ENCODE measurements at places on chromosomes 6 and 20. TPM values are rescaled to one million over a fixed set of nuclear protein-coding genes. Genes with fewer than 3 reads are reported as not detected.
A peak's percentile ranks its signal among the peaks of the same experiment; 100 is the strongest.

DNA sequence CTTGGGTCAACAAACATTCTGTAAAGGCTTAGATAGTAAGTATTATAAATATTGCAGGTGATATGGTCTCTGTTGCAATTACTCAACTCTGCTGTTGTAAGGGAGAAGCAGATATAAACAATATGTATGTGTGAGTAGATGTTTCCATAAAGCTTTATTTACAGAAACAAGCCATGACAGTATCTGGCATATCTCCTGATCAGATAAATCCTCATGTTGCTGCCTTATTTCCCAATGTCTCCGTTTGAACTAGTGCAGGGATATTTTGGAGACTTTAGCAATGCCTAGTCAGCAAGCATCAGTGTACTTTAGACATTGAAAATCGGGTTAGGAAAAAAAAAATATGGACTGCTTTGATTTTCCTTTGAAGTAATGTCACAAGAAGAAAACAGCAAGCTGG, 96.1 kb downstream of the LAMA2 start:
- H3K27me3 ChIP-seq, result no peaks in the 10 kb centered on the region
- DNase-seq, result no peak
- H3K27ac ChIP-seq, result no peak overlapping the region

SLC22A7 gene
- total RNA-seq, result not detected

GRCh38 chr6:7912736-7913517, 2.3 kb upstream of the TXNDC5 start:
- no peaks in the 10 kb centered on the region for H3K27me3 ChIP-seq
- no peak overlapping the region for H3K27ac ChIP-seq
- no peak overlapping the region for H3K4me3 ChIP-seq

- H3K36me3 ChIP-seq, result no peaks in the 10 kb centered on the region
- H3K27me3 ChIP-seq, result no peaks in the 10 kb centered on the region
- no peak overlapping the region for H3K27ac ChIP-seq
- no peak overlapping the region for H3K4me3 ChIP-seq
- H3K4me1 ChIP-seq, result no peaks in the 10 kb centered on the region
Observed at GRCh38 chr6:151999194-151999593, 191.7 kb downstream of the ESR1 start.

BFSP1 gene
- total RNA-seq, result 6.9 TPM

DNA sequence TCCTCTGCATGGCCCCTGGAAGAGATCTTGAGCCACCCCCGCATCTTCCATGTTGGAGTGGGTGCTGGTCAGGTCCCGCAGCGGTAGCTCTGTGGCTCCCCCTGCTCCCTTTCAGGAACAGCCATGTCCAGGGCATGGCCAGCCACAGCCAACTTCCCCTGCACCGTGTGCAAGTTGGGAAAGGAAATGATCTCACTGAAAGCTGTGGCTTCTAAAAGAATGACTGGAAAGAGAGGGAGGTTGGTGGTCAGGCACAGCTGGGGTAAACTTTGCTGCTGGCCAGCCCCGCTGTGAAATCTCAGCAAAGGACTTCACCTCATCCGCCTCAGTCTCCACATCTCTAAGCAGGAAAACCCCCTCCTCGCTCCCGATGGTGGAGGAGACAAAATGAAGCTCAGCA, 153.6 kb upstream of the CST7 start:
- no peaks in the 10 kb centered on the region for H3K27me3 ChIP-seq
- H3K36me3 ChIP-seq, result no peaks in the 10 kb centered on the region
- no peak overlapping the region for H3K27ac ChIP-seq
- no peak overlapping the region for H3K4me3 ChIP-seq

TUBB2B gene
- total RNA-seq, result 4.5 TPM

ADGRF5 gene
- total RNA-seq, result 4.7 TPM

DNA sequence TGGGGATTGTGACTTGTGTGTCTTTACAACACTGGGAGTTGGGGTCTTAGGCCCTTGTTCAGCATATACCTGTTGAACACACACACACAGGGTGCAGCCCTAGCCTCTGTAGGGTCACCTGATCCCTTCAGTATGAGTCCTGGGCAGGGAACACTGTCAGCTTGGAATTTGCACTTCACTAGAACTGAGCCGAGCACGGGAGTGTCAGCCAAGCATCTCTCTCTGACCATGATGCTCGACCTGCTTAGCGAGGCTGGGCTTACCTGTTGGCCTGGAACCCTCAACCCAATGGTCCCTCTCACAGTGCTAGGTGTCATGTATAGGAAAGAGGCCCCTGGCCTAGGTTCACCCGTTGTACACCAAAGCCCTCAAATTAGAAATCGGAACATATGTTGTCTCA, 96.1 kb downstream of the NKAIN2 start:
- no peaks in the 10 kb centered on the region for H3K27me3 ChIP-seq
- H3K27ac ChIP-seq, result no peak overlapping the region
- no peaks in the 10 kb centered on the region for H3K36me3 ChIP-seq
- no peaks in the 10 kb centered on the region for H3K4me1 ChIP-seq

DNA sequence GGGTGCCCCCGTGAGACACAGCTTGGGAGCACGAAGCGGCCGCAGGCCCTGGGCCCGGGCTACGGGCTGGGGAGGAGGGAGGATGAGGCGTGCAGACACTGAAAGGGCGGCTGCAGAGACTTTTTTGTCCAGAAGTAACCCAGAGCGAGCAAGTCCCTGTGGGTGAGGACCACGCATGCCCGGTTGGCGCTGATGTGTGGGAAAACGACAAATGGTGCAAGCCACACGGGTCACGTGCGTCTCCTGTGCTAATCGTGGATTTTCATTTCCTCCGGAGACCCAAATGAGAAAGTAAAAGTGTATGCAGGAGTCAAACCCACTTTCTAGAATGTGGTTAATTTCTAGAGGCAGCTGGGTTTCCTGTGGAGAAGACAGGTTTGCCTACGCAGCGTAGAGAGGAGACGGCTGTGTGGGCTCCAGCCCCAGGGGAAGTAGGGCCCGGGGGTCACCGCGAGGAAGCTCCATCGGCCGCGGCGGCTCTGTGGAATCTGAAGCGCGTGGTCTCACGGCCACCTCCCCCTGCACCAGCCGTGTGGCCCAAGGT, 19.0 kb downstream of the DLL1 start:
- H3K36me3 ChIP-seq, result no peaks in the 10 kb centered on the region
- no peak overlapping the region for H3K4me3 ChIP-seq
- no peak overlapping the region for H3K27ac ChIP-seq
- DNase-seq, result no peak
- no peaks in the 10 kb centered on the region for H3K4me1 ChIP-seq

SPINT4 gene
- total RNA-seq, result not detected

FUT9 gene
- total RNA-seq, result 1.2 TPM

LIME1 gene
- 44.4 TPM for total RNA-seq

DNA sequence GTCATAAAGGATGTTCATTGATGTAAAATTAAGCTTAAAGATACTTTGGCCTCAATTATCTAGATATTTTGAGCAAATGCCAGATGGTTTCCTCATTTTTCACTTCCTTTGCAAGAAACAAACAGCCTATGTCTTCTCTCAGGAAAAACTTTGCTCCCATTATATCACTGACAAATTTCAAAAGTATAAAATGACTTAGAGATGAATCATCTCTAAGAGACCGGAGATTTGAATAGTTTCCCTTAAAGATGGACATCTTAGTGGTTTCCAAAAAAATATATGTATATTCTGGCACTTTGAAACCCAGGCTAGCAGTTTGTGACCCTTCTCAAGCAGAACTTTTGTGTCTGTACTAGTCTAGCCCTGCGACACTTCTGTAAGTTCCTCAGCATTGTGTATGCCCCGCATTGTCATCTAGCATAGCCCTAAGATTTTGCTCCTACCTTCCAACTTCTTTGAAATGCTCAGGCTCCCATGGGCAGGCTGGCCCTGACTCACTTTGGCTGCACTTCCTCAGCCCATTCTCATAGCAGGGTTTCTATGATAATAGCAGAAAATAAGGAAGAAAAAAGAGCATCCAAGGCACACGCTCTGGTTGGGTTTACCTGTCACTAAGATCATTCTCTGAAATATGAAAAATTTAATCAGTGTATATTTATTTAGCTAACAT, 25.7 kb upstream of the POU3F2 start:
- no peaks in the 10 kb centered on the region for H3K27me3 ChIP-seq
- no peaks in the 10 kb centered on the region for H3K36me3 ChIP-seq
- H3K27ac ChIP-seq, result no peak overlapping the region

GRCh38 chr20:16942051-16942450, 193.9 kb downstream of the OTOR start:
- no peak for DNase-seq
- H3K27me3 ChIP-seq, result no peaks in the 10 kb centered on the region
- H3K36me3 ChIP-seq, result no peaks in the 10 kb centered on the region
- no peak overlapping the region for H3K27ac ChIP-seq

DNA sequence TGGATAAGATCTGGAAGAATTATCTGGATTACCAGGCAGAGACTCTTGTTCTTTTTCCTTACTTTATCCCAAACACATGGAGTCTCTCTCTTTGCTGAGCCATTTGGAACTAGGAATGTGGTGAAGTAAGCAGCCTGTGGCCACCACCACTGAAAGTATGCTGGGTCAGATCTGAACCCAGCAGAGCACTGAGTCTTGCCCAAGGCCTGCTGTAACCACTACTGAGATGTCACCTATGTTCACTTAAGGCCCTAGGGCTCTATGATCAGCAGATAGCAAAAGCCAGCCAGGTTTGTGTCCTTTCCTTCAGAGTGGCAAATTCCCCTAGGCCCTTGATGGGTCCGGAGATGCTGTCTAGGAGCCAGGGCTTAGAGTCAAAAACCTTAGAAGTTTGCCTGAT, 103.3 kb upstream of the PLN start:
- DNase-seq, result no peak
- no peak overlapping the region for H3K4me3 ChIP-seq
- H3K27me3 ChIP-seq, result no peaks in the 10 kb centered on the region
- H3K4me1 ChIP-seq, result no peaks in the 10 kb centered on the region

DNA sequence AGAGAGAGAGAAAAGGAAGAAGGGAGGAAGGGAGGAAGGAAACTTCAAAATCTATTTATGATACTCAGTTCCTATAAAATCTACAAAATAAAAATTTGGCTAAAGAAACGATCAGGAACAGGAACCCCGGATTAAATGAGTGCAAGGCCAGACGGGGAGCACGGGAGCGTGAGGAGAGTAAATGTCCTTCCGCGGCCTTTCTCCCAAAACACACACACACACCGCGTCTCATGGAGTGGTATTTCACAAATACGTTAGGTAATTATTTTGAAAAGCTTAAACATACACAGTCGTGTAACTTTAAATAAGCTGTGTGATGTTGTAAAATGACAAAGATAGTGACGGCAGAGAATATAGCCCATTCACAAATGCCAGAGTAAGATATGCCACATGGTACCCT, 125.7 kb upstream of the AFDN start:
- no peak for DNase-seq
- H3K4me3 ChIP-seq, result no peak overlapping the region
- no peaks in the 10 kb centered on the region for H3K36me3 ChIP-seq
- no peaks in the 10 kb centered on the region for H3K4me1 ChIP-seq
- no peak overlapping the region for H3K27ac ChIP-seq
- no peaks in the 10 kb centered on the region for H3K27me3 ChIP-seq

DNA sequence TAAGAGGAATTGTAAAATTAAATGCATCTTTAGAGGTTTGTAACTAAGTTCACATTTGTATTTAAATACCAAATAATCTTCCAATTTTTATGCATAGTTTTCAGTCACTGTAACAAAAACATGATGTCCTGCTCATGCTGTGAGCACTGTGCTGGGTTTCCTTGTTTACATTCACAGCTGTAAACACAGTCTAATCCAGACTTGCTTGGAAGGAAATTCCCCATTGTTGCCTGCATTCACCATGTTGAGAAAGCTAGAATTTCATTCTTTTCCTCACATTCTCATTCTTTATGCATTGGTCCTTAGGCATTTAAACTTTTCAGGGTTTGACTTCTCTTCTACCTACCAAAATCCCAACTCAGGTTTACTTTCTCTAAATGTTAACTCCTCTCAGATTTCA, 242.0 kb upstream of the TBX18 start:
- H3K4me3 ChIP-seq, result no peak overlapping the region
- H3K36me3 ChIP-seq, result no peaks in the 10 kb centered on the region
- H3K27ac ChIP-seq, result no peak overlapping the region
- no peak for DNase-seq
- no peaks in the 10 kb centered on the region for H3K27me3 ChIP-seq
- no peaks in the 10 kb centered on the region for H3K4me1 ChIP-seq

GRCh38 chr6:44238687-44239350, 8.1 kb upstream of the HSP90AB1 start:
- H3K27ac ChIP-seq, result no peak overlapping the region
- no peaks in the 10 kb centered on the region for H3K27me3 ChIP-seq
- no peak for DNase-seq
- H3K4me3 ChIP-seq, result no peak overlapping the region
- H3K4me1 ChIP-seq, result peaks cover 15% of the 10 kb centered on the region

DNA sequence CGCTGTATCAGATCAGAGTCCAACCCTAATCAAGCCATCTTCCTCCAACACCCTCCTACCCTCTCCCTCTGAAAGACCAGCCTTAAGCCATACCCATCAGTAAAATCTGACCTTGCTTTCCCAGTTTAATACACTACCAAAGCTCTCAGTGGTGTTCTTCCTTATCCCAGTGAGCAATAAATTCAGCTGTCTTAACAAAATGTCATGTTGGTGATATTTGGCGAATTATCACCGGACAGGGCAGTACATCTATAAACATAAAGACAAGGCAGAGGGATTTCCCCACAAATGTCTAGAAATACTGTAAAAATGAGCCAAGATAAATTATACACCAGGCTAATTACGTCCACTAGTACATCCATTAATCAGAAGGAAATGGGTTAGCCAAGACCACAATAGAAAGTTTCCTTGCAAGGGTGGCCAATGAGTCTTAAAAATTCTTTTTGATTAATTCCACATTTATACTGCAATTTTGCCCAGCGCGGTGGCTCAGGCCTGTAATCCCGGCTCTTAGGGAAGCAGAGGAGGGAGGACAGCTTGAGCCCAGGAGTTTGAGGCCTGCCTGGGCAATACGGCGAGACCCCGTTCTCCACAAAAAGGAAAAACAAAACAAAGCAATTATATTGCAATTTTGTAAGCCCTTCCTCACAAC, 905 bp downstream of the RARS2 start:
- no peaks in the 10 kb centered on the region for H3K27me3 ChIP-seq
- H3K36me3 ChIP-seq, result no peaks in the 10 kb centered on the region
- peak overlapping the region; percentile 77 for H3K4me3 ChIP-seq
- DNase-seq, result no peak
- H3K4me1 ChIP-seq, result peaks cover 17% of the 10 kb centered on the region

DNA sequence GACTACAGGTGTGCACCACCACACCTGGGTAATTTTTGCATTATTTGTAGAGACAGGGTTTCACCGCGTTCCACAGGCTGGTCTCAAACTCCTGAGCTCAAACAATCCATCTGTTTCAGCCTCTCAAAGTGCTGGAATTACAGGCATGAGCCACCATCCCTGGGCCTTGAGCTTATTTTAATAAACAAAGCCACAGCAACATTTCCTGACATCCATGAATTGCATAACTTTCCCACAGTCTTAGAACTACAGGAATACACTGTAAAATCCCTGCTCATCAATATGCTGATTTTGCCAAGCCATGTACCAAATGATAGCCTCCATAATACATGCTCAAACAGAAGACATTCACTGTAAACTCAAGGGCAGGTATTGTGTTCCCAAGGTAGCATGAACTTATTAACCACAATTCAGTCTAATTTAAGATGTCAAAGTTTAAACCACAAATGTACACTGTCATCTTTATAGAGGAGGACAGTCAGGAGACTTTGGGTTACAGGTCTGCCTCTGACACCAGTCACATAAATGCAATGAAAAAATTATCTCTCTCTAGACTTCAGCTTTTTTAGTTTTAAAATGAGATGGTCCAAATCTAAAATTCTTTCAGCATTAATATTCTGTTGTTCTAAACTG, 40.0 kb downstream of the NUDT3 start:
- no peak overlapping the region for H3K4me3 ChIP-seq
- H3K27me3 ChIP-seq, result no peaks in the 10 kb centered on the region
- no peaks in the 10 kb centered on the region for H3K36me3 ChIP-seq
- no peak overlapping the region for H3K27ac ChIP-seq
- no peak for DNase-seq
